Sigmoid colon (tissue), 7 donors: ENCODE measurements at places on chromosomes 16 and 17. TPM values are rescaled to one million over a fixed set of nuclear protein-coding genes. Genes with fewer than 3 reads are reported as not detected.

The SLC13A2 gene
- not detected for total RNA-seq

The CXCL16 gene
- total RNA-seq, result 6.0 TPM

The UQCRC2 gene
- total RNA-seq, result 213 TPM

The UNC13D gene
- total RNA-seq, result 4.3 TPM

The TSNAXIP1 gene
- 2.9 TPM for total RNA-seq

The ALDH3A1 gene
- 1.1 TPM for total RNA-seq

The CIITA gene
- total RNA-seq, result 13.6 TPM

The KDM6B gene
- total RNA-seq, result 11.6 TPM

DNA sequence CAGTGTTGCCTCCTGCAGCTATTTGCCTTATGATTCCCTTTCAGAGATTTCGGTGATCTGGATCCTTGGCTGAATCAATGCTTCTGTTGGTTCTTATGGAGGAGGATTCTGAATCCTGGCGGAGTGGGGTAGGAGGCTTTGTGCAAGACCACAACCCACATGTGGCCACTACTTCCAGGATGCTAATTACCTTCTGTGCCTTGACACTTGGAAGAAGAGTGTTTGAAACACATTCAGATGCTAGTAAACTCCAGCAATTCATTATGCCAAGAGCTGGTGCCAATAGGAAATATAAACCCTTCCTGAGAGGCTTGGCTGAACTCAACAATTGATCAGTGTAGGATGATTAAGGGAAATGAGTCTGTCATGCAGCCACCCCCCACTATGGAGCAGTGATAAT, 12.1 kb upstream of the NLRP1 start:
- no peak for DNase-seq

- no peak for DNase-seq
Measured at GRCh38 chr16:85761861-85762260, 11.0 kb upstream of the C16orf74 start.

DNA sequence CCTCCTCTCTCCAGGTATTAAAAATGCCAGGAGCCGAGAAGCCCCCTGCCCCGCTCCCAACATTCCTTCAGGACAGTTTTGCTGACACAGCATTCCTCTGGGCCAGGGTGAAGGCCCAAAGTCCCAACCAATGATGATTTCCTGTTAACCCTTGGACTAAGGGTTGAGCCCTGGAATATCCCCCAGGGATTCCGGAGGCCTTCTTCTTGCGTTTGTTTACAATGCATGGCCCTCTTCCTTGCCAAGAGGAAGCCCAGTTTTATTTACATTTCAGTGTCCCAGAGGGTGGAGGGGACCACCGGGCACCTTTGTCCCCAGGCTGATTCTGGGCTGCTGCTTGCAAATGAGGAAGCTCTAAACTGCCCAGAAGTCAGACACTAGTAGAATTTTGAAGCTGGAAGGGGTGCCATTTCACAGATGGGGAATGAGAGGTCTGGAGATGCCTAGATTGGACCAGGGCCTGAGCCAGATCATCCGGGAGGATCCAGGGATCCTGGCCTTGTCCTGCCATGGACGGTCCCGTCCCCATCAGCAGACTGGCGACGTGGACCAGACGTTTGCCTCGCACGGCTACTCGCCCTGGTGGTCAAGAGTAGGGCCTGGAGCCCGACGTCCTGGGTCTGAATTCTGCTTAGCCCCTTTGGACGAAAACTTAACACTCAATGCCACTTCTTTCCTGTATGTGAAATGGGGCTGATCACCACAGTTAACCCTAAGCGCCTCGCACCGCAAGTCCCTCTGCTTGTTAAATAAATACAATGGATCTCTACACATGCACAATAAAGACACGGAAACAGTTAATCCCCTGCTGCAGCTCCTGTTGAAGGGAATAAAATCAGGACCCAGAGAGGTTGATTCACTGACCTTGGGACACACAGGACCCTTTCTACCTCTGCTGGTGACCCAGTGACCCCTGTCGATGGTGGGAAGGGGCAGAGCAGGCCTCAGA, 55.6 kb upstream of the CIBAR2 start:
- no peak for DNase-seq

- no peak for DNase-seq
Measured at GRCh38 chr17:77347544-77347943, 206.8 kb downstream of the SEC14L1 start.

DNA sequence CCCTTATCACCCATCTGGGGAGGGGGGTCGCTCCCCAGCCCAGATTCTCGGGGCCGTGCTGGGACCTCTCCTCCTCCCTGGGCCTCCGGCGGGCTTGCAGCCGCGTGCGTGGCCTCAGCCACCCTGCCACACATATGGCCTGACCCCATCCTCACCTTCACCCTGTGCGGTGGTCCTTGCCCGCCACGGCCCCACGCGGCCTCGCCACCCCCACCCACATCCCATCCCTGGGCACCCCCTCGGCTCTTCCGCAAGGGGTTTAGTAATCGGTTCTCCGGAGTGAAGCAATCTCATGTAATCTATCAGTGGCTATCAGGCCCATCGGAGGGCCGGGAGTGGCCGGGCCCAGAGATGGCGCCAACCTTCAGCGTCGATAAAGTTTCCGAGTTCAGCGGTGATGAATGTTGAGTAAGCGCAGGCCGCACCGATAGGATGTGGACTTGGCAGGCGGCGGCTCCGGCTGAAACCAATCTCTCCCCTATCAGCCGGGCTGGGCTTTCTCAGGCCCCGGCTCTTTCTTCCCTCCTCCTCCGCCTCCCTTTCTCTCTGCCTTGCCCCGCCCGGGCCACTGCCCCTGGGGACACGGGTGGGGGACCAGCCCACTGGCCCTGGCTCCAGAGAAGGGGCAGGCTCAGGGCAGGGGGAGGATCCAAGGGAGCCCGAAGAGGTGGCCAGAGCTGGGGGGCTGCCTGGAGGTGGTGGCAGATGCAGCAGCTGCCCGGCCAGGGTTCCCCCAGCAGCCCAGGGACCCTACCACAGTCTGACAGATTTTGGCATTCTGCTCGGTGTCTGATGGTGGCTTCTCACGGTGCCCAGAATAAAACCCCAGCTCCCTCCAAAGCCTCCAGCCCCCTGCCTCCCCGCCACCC, 20.8 kb downstream of the ZFPM1 start:
- no peak for DNase-seq

DNA sequence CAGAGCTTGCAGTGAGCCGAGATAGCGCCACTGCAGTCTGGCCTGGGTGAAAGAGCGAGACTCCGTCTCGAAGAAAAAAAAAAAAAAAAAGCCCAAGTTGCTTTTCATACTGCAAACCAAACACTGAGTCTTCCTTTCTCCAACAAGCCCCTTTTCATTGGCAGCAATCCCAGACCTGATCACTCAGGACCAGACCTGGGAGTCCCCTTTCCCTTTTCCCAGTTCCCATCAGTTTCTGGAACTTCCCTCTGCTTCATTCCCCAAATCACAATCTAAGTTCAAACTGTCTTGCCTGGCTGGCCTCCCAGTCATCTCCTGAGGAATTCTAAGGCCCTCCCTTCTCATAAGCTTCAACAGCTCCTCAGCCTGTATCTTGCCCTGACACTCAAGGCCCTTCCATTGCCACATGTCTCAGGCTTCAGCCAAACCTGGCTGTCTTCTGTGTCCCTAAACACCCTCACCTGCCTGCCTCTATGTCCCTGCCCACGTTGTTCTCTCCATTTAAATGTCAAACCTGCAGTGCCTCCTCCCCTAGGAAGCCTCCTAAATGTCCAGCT, 11.8 kb upstream of the PHF12 start:
- peak; percentile 8 for DNase-seq

DNA sequence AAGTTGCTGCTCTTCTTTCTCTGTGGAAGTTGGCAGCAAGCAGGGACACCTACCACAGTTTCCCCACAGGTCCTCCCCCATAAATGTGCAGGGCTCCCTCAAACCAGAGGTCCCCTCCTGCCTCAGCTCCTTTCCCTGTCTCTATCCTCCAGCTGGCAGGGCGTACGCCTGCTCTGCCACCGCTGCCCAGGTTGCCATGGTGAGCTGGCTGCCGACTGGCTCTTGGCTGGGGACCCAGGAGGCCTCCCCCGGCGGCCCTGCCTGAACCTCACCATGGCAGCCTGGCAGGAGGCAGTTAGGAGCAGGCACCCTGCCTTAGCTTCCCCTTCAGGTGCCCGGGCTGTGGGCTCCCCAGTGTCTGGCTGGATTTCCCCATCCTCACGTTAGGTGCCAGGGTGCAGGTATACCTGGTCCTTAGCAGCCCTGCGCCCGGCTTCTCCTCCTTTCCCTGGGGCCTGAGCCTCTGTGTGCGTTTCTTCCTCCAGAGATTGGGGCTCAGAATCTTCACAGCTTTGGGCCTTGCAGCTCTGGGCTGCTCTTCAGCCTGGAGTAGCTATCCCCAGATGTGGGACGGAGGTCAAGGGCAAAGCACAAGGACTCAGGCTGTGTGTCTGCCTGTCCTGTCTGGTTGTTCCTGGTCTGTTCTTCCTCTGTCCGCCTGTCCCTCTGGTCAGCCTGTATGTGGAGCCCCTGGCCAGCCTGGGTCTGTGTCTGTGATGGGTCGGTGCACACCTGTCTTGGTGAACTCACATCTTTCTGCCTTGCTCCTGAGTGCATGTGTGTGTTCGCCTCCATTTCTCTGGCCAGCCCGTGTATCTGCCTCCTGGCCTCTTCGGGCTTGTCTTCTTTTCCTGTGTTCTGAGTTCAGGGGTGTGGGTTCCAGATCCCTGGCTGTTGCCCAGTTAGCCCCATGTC, 15.7 kb downstream of the GJD3 start:
- DNase-seq, result peak; percentile 91

DNA sequence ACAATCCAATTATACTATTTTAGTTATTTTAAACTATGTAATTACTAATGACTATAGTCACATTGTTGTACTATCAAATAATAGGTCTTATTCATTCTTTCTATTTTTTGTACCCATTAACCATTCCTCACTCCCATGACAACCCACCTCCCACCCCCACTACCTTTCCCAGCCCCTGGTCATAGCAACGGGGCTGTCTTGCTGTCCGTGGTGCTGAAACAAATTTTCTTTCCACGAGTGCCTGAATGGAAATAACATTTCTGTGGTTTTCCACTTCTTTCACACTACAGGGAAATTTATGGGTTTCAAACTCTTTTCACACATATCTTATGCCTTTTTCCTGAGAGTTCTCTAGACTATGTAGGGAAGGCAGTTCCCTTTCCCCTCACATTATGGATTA, 326.6 kb downstream of the PHKB start:
- DNase-seq, result no peak

GRCh38 chr17:43907998-43908721, 824 bp upstream of the MPP2 start:
- peak; percentile 93 for DNase-seq

GRCh38 chr17:76642994-76643393, 563 bp downstream of the ST6GALNAC1 start:
- DNase-seq, result no peak

- no peak for DNase-seq
Measured at GRCh38 chr16:8158051-8158450, 432.3 kb downstream of the TMEM114 start.

GRCh38 chr16:89969741-89970410, 21.3 kb downstream of the DEF8 start:
- DNase-seq, result no peak

DNA sequence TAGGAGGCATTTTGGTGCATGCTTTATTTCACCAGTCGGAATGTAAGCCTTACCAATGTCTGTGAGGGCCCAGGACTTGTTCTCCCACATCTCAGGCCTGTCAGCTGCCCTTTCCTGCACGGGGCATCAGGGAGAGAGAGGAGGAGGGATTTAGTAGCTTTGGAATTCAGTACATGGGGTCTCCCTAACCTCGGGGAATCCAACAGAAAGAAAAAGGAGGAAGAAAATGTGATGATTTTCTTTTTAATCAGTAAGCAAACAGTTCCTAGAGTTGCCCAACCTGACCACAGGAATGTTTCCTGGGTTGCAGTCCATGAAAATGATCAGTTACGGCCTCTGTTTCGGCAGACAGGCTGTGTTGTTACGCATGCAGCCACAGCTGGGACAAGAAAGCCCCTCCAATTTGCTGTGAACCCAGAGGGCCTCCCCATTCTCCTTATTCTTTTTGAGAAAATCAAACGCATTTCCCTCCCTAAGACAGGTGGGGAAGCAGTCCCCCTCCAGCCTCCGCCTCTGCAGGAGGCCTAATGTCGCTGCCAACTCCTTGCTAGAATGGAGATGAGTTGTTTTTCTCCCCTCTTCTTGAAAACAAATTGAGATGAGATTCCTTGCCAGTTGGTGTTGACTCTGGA, 53.1 kb upstream of the TANGO6 start:
- DNase-seq, result peak; percentile 66

GRCh38 chr16:909281-910000, 61.3 kb downstream of the LMF1 start:
- DNase-seq, result no peak

GRCh38 chr16:86064431-86065250, 165.7 kb downstream of the IRF8 start:
- no peak for DNase-seq

DNA sequence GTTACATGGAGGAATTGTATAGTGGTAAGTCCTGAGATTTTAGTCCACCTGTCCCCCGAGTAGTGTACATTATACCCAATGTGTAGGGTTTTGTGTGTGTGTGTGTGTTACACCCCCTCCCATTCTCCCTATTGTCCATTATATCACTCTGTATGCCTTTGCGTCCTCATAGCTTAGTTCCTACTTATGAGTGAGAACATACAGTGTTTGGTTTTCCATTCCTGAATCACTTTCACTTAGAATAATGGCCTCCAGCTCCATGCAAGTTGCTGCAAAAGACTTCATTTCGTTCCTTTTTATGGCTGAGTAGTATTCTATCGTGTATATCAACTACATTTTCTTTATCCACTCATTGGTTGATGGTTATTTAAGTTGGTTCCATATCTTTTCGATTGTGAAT, 635 bp upstream of the FA2H start:
- DNase-seq, result no peak
